ENCODE measurements at places on chromosomes 11 and 22. TPM values are rescaled to one million over a fixed set of nuclear protein-coding genes. Genes with fewer than 3 reads are reported as not detected.

ARAP1 gene
- total RNA-seq: 59.2 TPM

HTR3B gene
- not detected for total RNA-seq

LYVE1 gene
- 62.9 TPM for total RNA-seq

ELFN2 gene
- total RNA-seq: not detected

E2F8 gene
- total RNA-seq: 4.2 TPM

TSG101 gene
- total RNA-seq: 46.4 TPM

TEX54 gene
- not detected for total RNA-seq

SBF2 gene
- total RNA-seq: 69.5 TPM

NFRKB gene
- 66.3 TPM for total RNA-seq

APOC3 gene
- not detected for total RNA-seq

CD3E gene
- total RNA-seq: 6.9 TPM

SAA1 gene
- 60.4 TPM for total RNA-seq

MB gene
- total RNA-seq: not detected

OR4D5 gene
- total RNA-seq: not detected

VSIG2 gene
- 0.74 TPM for total RNA-seq

PHF21A gene
- total RNA-seq: 66.8 TPM

OR5B21 gene
- total RNA-seq: not detected

RTCB gene
- 42.2 TPM for total RNA-seq

CASP1 gene
- total RNA-seq: 23.3 TPM

ACTN3 gene
- total RNA-seq: not detected

GGTLC2 gene
- not detected for total RNA-seq

OR6A2 gene
- not detected for total RNA-seq

FAM180B gene
- total RNA-seq: not detected

DCDC1 gene
- total RNA-seq: not detected

P4HA3 gene
- total RNA-seq: 1.7 TPM
